MG63 (cell line): ENCODE measurements at places on chromosomes 4 and X. TPM values are rescaled to one million over a fixed set of nuclear protein-coding genes. Genes with fewer than 3 reads are reported as not detected.

- DNase-seq: no peak
Observed at GRCh38 chr4:70802928-70803580, 36.6 kb downstream of the GRSF1 start.

- DNase-seq: no peak
Observed at GRCh38 chr4:147056940-147057610, 111.4 kb upstream of the TTC29 start.

GRCh38 chrX:54043541-54044125 is 640 bp downstream of the PHF8 start:
- no peak for DNase-seq

- no peak for DNase-seq
Observed at GRCh38 chr4:164508097-164508496, 245.8 kb upstream of the SMIM31 start.

CETN2 gene
- total RNA-seq: 45.3 and 73.4 TPM in 2 replicates

F11 gene
- not detected in 2 replicates for total RNA-seq

DNA sequence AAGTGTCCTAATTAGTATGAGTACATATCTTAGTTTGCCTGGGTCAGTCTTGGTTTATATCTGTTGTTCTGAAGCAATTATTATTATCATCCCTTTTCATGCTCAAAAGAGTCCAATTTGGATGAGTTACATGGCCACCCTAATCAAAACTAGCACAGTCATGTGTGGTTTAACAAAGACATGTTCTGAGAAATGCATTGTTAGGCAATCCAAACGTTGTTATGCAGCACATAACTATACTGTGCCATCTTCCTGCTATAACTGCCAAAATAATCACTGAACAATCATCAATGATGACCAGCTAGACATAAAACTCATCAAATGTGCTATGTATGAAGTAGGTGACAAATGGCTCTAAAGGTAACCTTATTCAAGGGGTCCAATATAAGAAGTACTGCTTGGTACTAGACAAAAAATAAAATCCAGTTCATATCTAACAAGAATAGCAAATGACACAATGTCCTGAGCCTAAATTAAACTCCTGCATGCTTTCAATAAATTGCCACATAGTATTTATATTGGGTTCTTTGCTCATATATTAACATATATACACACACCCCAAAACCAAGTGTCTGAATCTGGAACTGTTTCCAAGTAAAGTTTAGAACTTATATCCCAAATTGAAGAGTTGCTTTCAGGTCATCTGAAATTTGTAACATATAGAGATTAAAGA is 41.9 kb downstream of the CNOT6L start:
- DNase-seq: no peak

DNA sequence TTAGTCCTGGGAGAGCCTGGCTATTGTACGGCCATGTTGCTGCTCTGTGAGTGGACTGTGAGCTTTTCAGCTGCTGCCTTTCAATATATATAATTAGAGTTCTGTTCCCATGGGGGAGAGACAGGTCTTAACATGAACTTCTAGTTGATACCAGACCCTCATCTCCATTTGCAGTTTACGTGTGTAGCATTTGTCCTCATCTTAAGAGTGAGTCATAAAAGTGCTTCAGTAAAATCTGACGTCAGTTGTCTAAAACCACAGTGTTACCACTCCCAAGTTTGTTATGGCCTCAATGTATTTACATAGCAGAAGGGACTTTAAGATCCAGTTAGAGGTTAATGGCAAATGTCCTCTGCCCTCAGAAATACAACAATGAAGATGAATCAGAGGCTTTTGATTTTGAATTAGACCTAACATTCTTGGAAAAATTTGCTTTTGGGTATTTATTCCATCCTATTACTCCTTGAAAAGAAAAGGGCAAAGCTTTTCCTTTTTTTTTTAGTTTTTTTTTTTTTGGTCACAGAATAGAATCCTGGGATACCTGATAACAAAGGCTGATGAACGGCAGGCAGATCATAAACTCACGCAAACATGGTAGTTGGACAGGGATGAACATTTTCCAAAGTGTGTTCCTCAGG is 38.6 kb downstream of the PHOX2B start:
- DNase-seq: no peak

RPS6KA6 gene
- total RNA-seq: not detected in 2 replicates

GRCh38 chr4:11843340-11843739 is 414.6 kb upstream of the HS3ST1 start:
- no peak for DNase-seq

ARMCX1 gene
- total RNA-seq: 23.9 and 26.1 TPM in 2 replicates

DNA sequence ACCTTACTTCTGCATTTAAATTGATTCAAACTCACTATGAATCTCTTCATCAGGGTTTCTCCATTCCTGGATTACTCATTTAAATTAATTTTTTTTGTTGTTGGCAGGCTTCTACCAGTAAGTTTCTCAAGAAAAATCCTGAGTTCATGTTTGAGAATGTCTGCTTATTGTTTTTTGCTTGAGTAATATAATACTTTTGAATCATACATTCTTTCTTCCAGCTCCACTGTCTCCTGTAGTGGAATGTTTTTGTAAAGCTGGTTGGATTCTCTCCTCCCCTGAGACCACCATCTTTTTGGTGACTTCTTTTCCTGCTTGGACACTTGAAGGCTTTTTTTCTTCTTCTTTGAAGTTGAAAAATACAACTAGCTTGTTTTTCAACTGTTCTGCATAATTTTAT is 4.3 kb upstream of the MID1IP1 start:
- DNase-seq: no peak
